ENCODE measurements at places on chromosomes 13 and 19.

GRCh38 chr13:59495936-59496512 is 667.7 kb downstream of the DIAPH3 start:
- no peak for DNase-seq

DNA sequence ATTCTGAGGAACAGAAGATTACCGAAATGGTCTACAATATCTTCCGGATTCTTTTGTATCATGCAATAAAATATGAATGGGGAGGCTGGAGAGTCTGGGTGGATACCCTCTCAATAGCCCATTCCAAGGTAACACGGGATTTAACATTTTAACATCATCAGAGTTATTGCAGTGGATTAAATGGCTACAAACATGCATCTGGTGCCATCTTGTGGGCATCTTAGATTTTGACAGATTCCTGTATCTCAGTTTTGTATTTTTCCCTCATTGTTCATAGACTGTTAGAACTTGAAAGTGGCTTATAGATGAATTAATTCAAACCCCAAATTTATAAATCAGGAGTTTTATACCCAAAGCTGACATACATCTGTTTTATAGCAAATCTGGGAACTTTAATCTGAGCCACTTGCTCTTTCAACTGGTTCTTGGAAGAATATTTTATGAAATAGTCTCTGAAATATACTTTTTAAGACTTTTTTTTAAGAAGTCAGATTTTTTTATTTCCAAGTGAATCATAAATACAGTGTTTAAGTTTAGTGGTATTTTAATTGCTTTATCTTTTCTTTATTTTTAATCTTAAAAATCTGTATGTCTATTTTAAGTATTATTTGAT is 215.2 kb downstream of the NBEA start:
- no peak for DNase-seq

DNA sequence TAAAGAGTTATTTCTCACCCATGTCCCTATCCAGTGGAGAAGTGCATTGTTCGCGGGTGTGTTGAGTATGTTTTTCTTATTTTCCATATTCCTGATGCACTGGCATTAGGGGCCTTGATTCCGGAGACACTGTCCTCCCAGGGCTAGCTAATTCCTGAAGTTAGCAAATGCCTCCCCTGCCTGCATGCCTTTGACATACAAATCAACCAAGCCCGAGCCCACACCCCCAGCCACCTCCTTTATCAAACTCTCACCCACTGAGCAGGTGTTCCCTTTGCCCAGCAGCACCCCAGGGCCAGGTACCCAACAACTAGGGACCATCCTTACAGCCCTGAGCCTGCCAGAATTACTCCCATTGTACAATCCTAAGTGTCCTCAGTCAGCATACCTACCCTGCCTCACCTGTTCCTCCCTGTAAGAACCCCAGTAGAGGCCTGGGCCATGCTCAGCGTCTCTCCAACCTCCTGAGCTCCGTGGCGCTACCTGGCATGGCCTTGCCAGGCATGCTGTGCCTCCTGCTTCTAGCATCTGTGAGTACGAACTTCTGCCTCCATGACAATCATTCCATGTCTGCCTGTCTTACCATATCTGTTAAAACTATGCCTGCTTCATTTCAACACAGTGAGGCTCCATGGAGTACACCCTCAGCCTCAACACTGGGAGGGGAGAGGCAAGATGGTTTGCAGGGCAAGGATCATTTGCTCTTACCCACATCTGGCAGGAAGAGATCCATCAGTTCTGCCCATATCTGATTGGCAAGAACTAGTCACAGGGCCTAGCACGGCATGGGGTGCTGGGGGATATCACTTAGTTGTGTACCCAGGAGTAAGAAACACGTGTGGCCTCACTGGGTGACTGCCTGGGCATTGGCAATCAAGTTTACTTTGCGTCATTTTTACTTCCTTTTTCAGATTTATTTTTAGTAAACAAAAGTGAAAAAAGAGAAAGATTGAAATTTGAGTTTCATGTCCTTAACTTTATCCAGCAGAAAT is 203.9 kb downstream of the SHISA2 start:
- DNase-seq = no peak

GRCh38 chr19:28685802-28686201 is 527.1 kb downstream of the UQCRFS1 start:
- no peak for DNase-seq

- DNase-seq = peak; percentile 73
These were observed 4.1 kb downstream of the DLL3 start for GRCh38 chr19:39502640-39503417.

DNA sequence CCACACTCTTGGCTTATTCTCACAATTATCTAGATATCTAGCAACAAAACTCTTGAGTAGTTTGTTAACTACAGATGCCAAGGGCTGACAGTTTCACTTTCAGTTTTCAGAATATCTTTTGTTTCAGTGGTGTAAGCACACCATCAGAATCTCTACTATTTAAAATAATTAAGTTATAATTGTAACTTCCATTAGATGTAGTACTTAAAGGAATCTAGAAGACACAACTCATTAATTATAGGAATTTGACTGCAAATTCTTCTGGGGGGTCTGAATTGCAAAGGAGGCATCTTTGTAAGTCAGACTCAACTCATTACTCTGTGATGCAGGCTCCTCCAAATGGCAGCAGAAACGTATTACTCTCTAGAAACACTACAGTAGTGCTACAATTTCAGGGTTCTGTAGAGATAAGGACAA is 44.9 kb upstream of the USPL1 start:
- no peak for DNase-seq

DNA sequence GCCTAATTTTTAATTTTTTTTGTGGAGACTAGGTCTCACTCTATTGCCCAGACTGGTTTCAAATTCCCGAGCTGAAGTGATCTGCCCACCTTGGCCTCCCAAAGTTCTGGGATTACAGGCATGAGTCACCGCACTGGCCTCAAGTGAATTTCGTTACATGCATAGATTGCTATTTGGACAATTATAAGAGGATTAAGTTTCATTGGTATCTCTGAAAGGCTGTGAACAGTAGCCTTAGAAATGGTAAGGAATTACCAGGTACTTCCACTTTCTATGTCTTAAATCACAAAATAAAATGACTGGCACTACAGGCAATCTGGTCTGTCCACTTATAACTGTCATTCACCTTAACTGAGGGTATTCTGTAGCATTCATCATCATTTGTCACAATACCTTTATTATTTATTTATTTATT is 2.9 kb upstream of the CCDC9 start:
- no peak for DNase-seq

GRCh38 chr19:56955637-56956216 is 115.2 kb upstream of the PEG3 start:
- DNase-seq = no peak

DNA sequence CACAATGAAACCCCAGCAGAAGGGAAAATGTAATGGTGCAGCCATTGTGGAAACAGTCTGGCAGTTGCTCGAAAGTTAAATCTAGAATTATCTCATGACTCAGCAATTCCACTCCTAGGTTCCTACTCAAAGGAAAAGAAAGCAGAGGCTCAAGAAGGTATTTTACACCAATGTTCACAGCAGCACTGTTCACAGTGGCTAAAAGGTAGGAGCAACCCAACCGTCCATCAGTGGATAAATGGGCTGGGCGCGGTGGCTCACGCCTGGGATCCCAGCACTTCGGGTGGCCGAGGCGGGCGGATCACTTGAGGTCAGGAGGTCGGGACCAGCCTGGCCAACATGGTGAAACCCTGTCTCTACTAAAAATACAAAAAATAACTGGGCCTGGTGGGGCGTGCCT is 25.9 kb downstream of the ZFR2 start:
- DNase-seq = no peak

GRCh38 chr13:64471916-64472315 is 2758.2 kb downstream of the PCDH9 start:
- DNase-seq = no peak

DNA sequence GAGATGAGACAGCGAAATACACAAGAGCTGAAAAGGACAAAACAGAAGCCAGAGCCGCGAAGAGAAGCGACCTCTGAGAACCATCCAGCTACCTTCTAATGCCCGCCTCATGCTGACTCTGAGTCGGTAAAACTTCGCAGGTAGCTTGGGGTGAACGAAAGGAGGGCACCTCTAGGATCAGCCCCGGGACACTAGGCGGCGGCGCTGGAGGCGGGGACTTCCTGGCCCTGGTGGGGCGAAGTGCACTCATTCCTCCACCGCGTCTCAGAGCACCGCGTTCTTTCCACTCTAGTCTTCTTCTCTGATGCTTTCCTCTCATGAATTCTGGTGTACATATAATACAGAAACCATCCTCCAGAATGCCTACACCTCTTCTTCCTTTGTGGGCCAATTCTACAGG is 50.1 kb downstream of the KL start:
- no peak for DNase-seq

- no peak for DNase-seq
These were observed 88.8 kb downstream of the MBNL2 start for GRCh38 chr13:97310809-97311436.

- DNase-seq = no peak
These were observed 528.2 kb downstream of the LMO7 start for GRCh38 chr13:76164290-76164689.

DNA sequence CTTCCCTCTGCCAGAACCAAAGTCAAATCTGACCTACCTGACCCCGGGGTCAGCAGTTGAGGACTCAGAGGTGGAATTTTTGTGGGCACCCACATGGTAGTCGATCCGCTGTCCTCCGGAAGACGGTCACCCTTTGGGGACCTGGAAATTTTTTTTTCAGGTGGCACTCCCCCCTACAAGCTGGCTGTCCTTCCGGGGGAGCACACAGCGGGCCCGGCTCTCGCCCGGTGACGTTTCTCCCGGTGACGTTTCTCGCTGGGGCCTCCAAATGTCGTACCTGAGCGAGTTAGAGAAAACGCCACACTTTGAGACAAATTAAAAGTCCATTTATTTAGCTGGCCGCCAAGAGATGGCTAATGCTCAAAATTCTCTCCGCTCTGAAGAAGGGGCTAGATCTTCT is 48.8 kb downstream of the ZFP14 start:
- DNase-seq = no peak

DNA sequence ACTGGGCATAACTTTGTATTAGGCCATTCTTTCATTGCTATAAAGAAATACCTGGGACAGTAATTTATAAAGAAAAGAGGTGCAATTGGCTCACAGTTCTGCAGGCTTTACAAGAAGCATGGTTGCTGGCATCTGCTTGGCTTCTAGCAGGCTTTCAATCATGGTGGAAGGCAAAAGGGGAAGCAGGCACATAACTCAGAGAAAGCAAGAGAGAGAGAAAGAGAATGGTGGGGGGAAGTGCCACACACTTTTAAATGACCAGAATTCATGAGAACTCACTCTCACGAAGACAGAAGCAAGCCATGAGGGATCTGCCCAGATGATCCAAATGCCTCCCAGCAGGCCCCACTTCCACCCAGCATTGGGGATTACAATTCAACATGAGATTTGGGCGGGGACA is 179.7 kb downstream of the SPRY2 start:
- DNase-seq = no peak

- no peak for DNase-seq
These were observed 40.2 kb downstream of the CCNE1 start for GRCh38 chr19:29851769-29852521.

DNA sequence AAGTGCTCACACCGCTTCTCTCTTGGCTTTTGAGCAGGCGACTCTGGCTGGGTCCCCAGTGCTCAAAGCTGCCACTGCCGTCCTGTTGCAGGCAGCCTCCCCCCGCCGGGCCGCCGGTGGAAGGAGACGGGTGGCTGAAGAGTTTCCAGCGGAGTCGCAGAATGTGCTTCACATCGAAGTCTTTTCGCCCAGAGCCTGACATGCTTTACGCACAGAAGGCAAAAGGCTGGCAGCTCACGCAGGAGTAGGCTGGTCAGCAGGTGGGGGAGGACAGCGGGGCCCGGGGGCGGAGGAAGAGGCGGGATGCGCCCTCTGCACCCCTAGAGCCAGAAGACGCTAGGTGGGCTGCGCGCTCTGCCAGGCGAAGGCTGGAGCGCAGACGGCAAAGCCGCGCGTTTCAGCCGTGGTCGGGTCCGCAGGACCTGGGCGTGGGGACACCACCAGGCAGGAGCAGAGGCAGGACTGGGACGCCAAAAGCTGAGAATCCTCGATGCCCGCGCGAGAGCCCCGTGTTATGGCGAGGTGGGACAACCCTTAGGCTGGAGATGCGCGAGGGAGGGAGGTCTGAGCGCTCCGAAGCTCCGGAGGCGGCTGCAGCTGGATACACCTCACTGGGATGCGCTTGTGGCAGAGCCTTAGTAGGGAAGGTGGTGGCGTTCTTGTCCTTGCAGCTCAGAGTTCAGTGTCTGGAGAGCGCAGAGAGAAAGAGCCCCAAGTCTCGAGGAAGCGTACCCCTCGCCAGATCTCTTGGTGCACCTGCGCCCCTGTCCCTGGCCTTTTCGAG is at the start of gene ATXN8OS:
TSS of gene ATXN8OS (plus strand) at position 329 of the 784 bp plus-strand sequence.
- DNase-seq = no peak

- DNase-seq = no peak
These were observed 35.1 kb upstream of the EEF1AKMT1 start for GRCh38 chr13:20808874-20809273.
